Activated CD4-positive, alpha-beta T cell treated with anti-CD3 and anti-CD28 coated beads, Interleukin-2, amount 10 ng/mL, durations not matched to agents 7 days and 5 days (primary cell): ENCODE measurements at places on chromosomes 5 and 9. TPM values are rescaled to one million over a fixed set of nuclear protein-coding genes. Genes with fewer than 3 reads are reported as not detected.

TRPM6 gene
- total RNA-seq: not detected

RANBP6 gene
- 21.8 TPM for total RNA-seq

- DNase-seq: no peak
- H3K27me3 ChIP-seq: no peaks in the 10 kb centered on the region
- H3K36me3 ChIP-seq: no peaks in the 10 kb centered on the region
- no peaks in the 10 kb centered on the region for H3K4me1 ChIP-seq
- no peak overlapping the region for H3K27ac ChIP-seq
These were observed 61.3 kb downstream of the BOD1 start for GRCh38 chr5:173554989-173555705.

PCDHGC3 gene
- total RNA-seq: not detected

PTPN3 gene
- not detected for total RNA-seq

DNA sequence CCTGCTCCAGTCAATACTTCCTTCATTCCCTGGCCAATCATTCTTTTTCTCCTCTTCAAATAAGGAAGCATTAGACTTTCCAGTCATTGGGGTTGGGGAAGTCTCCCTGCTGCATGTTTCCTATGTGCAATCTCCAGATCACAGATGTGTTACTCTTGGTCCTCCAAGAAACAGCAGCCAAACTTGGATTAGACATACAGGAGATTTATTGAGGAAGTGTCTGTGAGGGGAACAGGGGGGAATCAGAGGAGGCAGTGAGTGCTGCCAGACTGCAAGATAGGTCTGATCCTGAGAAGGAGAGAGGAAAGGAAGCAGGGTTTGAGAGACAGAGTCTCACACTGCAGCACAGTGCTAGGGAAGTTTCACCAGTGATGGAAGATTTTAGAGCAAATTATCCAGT lies 40.6 kb upstream of the SLIT3 start:
- DNase-seq: no peak
- no peak overlapping the region for H3K4me3 ChIP-seq
- peaks cover 3% of the 10 kb centered on the region for H3K27me3 ChIP-seq
- no peaks in the 10 kb centered on the region for H3K4me1 ChIP-seq
- no peaks in the 10 kb centered on the region for H3K36me3 ChIP-seq

DNA sequence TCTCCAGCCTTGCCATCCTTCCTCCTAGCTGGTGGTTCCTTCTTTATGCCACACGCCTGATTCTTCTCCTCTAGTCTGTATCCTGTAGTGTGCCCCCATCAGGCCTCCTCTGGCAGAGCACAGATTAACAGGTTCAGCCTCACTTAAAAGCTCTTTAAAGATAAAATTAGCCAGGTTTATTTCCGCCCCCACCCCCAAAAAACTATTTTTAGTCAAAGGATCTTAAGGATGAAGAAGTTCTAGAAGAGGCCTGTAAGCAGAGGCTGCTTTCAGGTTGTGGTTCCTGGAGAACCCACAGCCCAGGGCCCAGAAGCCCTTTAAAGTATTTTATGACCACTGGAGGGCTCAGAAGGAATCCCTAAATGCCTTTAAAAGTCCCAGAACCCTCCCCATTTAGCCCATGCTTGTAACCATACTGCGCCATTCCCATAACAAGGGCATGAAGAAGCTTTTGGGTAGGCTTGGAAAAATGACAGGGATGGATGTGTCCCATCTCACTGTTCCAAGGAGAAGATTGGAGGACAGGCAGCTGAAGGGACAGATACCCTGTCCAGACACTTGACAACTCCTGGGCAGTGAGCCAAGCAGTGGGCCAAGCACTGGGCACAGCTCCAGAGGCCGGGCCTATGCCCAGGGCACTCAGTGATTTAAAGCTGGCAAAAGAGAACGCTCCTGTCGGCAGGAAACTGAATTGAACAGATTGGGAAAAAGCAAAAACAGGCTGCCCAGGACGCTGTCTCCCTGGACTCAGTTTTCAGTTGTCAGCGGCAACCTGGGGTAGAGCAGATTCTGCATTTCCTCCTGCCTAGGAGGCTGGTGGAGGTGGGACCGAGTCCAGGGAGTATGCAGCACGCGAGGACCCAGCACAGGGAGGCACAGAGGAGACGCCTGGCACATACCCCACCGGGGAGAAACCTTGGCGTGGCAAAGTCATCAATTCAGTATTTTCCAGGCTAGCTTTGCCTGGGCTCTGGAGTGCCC lies 106.3 kb upstream of the SSBP2 start:
- DNase-seq: peak; percentile 11
- no peaks in the 10 kb centered on the region for H3K36me3 ChIP-seq
- H3K27ac ChIP-seq: no peak overlapping the region

GRCh38 chr5:168947212-168947868 lies 353.6 kb downstream of the SLIT3 start:
- no peaks in the 10 kb centered on the region for H3K27me3 ChIP-seq
- H3K4me3 ChIP-seq: no peak overlapping the region
- H3K36me3 ChIP-seq: no peaks in the 10 kb centered on the region
- peaks cover 7% of the 10 kb centered on the region for H3K4me1 ChIP-seq
